ENCODE measurements at places on chromosomes 7 and 10. TPM values are rescaled to one million over a fixed set of nuclear protein-coding genes. Genes with fewer than 3 reads are reported as not detected.
A peak's percentile ranks its signal among the peaks of the same experiment; 100 is the strongest.

RELN gene
- total RNA-seq: not detected

SFTPA2 gene
- total RNA-seq: not detected

ZKSCAN5 gene
- 8.4 TPM for total RNA-seq

GPC2 gene
- total RNA-seq: 2.1 TPM

- H3K4me3 ChIP-seq: peak overlapping the region; percentile 98
- H3K27me3 ChIP-seq: no peaks in the 10 kb centered on the region
- peaks cover 28% of the 10 kb centered on the region for H3K4me1 ChIP-seq
- peak overlapping the region; percentile 93 for H3K27ac ChIP-seq
- peaks cover 4% of the 10 kb centered on the region for H3K36me3 ChIP-seq
These were observed 670 bp upstream of the RBM33 start for GRCh38 chr7:155643804-155644177.

DNA sequence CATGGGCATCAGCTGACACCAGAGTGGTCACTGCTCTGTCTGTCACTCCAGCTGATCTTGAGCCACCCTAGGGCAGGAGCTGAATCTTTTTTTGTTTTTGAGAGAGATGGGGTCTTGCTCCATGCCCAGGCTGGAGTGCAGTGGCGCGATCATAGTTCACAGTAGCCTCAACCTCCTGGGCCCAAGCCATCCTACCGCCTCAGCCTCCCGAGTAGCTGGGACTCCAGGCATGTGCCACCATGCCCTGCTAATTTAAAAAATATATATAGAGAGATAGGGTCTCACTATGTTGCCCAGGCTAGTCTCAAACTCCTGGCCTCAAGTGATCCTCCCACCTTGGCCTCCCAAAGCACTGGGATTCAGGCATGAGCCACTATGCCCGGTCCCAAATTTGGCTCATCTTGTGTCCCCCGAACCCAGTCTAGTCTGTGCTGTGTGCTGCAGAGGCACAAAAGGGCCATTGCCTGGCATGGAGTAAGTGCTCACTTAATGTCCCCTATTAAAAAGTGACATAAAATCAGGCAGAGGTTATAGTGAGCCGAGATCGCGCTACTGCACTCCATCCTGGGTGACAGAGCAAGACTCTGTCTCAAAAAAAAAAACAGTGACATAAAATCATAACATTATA lies 8.1 kb upstream of the FZD9 start:
- H3K4me3 ChIP-seq: no peak overlapping the region
- no peaks in the 10 kb centered on the region for H3K36me3 ChIP-seq
- no peaks in the 10 kb centered on the region for H3K4me1 ChIP-seq
- no peak overlapping the region for H3K27ac ChIP-seq
- no peak for DNase-seq
- H3K27me3 ChIP-seq: no peaks in the 10 kb centered on the region

DNA sequence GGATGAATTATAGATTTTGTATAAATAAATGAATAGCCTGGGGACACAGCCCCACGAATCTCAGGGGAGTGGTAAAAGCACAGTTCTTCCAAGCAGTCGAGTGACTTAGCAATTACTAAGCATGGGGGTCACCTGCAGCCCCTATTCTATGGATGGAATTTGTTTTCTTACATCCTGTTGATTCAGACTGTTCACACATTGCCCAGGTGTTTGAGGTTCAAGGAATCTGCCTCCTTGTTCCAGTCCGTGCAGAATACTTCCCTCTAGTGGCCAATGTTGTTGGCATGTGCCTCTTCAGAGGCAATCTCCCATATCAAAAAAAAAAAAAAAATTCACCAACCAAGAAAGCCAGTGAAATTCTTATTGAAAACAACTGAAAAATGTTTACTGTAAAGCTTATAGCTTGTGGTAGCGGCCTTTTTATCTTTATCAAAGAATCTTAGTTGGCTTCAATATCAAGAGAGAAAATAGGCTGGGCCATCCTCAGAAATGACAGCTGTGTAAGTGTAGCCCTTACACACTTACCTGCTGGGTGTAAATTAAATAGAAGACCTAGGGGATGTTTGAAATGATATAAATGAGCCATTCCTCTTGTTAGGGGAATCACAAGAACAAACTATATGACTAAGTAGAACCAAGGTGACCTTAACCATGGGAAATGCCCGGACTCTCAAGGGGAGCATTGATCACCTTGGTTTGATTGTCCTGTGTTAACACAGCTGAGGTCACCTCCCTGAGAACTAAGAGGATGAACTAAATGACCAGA lies 7.8 kb downstream of the LIPM start:
- H3K36me3 ChIP-seq: no peaks in the 10 kb centered on the region
- peak; percentile 40 for DNase-seq
- no peak overlapping the region for H3K27ac ChIP-seq
- no peaks in the 10 kb centered on the region for H3K27me3 ChIP-seq

- H3K4me3 ChIP-seq: no peak overlapping the region
- H3K27ac ChIP-seq: no peak overlapping the region
- no peaks in the 10 kb centered on the region for H3K4me1 ChIP-seq
These were observed 426.1 kb upstream of the LRRN3 start for GRCh38 chr7:110664803-110665202.

TUBB8 gene
- total RNA-seq: not detected

- no peaks in the 10 kb centered on the region for H3K27me3 ChIP-seq
- no peaks in the 10 kb centered on the region for H3K36me3 ChIP-seq
- H3K4me1 ChIP-seq: no peaks in the 10 kb centered on the region
- no peak overlapping the region for H3K27ac ChIP-seq
These were observed 14.6 kb upstream of the FAM180A start for GRCh38 chr7:135763261-135763660.

CCL24 gene
- total RNA-seq: not detected

- H3K36me3 ChIP-seq: no peaks in the 10 kb centered on the region
- no peak overlapping the region for H3K4me3 ChIP-seq
- no peaks in the 10 kb centered on the region for H3K27me3 ChIP-seq
- no peak for DNase-seq
- no peaks in the 10 kb centered on the region for H3K4me1 ChIP-seq
These were observed 421.5 kb downstream of the LRMDA start for GRCh38 chr10:75852851-75853484.

DNA sequence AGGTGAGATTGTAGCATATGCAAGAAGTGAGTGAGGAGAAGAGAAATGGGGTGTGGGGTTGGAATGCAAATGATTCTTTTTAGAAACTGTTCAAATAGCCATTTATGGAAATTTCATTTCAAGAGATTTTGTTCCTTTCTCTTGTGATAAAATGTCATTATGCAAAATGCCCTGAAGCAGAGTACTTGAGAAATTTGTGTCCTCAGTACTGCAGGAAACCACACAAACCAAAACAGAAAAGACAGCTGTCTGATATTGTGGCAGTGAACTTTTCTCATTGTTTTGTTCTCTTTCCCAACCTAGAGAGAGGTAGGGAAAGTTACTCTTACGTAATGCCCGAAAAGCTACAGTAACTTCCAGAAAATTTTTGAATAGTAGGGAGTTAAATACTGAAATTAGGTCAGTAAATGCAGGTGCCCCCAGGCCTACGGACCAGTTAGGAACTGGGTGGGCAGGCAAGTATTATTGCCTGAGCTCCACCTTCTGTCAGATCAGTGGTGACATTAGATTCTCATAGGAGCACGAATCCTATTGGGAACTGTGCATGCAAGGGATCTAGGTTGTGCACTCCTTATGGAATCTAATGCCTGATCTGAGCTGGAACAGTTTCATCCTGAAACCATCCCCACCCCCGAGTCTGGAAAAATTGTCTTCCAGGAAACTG lies 34.0 kb downstream of the DLD start:
- H3K27me3 ChIP-seq: no peaks in the 10 kb centered on the region
- no peak overlapping the region for H3K4me3 ChIP-seq
- peaks cover 10% of the 10 kb centered on the region for H3K36me3 ChIP-seq
- no peak for DNase-seq
- no peak overlapping the region for H3K27ac ChIP-seq

- H3K4me3 ChIP-seq: no peak overlapping the region
- no peaks in the 10 kb centered on the region for H3K27me3 ChIP-seq
- DNase-seq: no peak
- H3K27ac ChIP-seq: no peak overlapping the region
These were observed 67.9 kb downstream of the CACNA2D1 start for GRCh38 chr7:82375713-82376112.

GRCh38 chr10:82737549-82737948 lies 862.6 kb downstream of the NRG3 start:
- DNase-seq: no peak
- no peak overlapping the region for H3K27ac ChIP-seq
- no peaks in the 10 kb centered on the region for H3K27me3 ChIP-seq
- no peaks in the 10 kb centered on the region for H3K36me3 ChIP-seq
- no peaks in the 10 kb centered on the region for H3K4me1 ChIP-seq

- H3K27me3 ChIP-seq: no peaks in the 10 kb centered on the region
- no peaks in the 10 kb centered on the region for H3K36me3 ChIP-seq
- H3K4me3 ChIP-seq: no peak overlapping the region
- DNase-seq: no peak
- H3K27ac ChIP-seq: no peak overlapping the region
- H3K4me1 ChIP-seq: no peaks in the 10 kb centered on the region
These were observed 23.8 kb upstream of the ADD3 start for GRCh38 chr10:109984013-109984412.
